ENCODE measurements at places on chromosomes 7 and 10. TPM values are rescaled to one million over a fixed set of nuclear protein-coding genes. Genes with fewer than 3 reads are reported as not detected.

GRCh38 chr7:99054781-99055180 lies 89.1 kb downstream of the SMURF1 start:
- no peak for DNase-seq

- no peak for DNase-seq
Observed at GRCh38 chr10:129742742-129743550, 221.1 kb downstream of the EBF3 start.

DNA sequence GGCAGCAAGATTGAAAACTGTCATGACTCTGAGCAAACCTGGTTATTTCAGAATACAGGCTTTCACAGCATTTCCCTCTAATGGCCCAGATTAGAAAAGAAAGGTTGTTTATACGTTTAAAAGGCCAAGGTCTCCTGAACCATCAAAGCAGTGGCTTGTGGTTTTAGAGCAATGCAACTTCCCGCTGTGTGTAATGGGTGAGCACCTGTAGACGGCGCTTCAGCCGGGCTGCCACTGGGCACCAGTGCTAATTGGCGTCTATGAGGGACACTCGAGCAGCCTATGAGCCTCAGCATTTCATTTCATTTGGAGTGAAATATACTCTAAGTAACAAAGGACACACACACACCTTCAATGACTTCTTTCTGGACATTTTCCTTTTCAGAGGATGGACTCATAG lies 671.0 kb upstream of the FZD8 start:
- DNase-seq, result no peak

- no peak for DNase-seq
Observed at GRCh38 chr7:44988701-44989100, 9.9 kb upstream of the MYO1G start.

DNA sequence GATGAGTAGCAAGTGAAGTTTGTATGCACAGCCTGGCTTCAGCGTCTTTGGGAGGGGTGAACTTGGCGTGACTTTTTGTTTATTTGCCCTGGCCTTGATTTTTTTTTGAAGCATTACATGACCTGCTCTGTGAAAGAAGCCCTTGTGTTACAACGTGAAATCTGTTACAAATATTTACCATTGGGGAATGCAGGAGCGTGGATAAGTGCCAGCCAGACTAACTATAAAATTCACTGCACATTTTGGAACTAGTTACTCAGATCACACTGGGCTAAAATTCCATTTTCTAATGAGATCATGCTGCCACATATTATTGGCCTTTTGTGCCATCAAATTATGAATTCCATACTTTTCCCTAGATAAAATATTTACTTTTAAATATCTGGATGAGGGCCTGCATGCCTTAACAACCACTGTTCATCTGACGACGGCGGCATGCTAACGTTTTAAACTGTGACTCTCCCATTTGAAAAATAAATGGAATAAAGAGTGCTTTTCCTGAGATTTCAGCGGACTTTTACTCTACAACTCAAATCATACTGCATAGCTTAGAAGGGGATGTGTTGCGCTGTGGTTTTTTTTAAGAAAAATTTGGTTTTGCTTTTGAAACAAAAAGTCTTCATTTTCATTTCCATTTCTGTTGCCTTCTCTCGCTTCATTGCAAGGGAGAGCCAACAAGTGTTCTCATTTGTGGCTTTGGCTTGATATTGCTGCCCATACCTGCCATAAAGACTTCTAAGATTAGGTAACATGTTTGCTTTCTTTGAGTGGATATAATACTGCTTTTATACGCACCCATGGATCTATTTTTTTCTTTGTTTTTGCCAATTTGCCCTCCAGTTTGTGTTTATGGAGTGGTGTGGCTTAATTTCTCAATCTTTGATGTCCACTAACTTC lies 352.2 kb downstream of the TFEC start:
- no peak for DNase-seq

- DNase-seq, result no peak
Observed at GRCh38 chr7:111175908-111176441, 85.0 kb downstream of the LRRN3 start.

GRCh38 chr7:106012935-106013439 lies 49.9 kb downstream of the CDHR3 start:
- no peak for DNase-seq

DNA sequence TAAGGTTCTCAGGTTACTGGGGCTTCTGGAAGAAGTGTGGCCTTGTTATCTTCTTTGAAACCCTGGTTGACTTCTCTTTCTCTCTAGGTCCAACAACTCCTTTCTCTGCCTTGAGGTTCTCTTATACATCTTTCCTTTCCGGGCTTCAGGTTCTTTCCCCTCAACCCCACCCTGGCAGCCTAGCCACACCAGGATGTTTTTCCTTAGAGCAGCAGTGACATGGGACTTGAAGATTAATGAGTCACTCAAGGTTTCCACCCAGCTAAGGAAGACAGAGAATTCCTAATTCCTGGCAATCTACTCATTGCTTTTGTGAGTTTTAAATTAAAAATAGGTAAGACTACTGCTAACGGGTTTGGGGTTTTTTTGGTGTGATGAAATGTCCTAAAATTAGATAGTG lies 121.8 kb upstream of the HPS1 start:
- DNase-seq, result no peak

GRCh38 chr10:119406601-119407253 lies 135.8 kb downstream of the RGS10 start:
- DNase-seq, result no peak

DNA sequence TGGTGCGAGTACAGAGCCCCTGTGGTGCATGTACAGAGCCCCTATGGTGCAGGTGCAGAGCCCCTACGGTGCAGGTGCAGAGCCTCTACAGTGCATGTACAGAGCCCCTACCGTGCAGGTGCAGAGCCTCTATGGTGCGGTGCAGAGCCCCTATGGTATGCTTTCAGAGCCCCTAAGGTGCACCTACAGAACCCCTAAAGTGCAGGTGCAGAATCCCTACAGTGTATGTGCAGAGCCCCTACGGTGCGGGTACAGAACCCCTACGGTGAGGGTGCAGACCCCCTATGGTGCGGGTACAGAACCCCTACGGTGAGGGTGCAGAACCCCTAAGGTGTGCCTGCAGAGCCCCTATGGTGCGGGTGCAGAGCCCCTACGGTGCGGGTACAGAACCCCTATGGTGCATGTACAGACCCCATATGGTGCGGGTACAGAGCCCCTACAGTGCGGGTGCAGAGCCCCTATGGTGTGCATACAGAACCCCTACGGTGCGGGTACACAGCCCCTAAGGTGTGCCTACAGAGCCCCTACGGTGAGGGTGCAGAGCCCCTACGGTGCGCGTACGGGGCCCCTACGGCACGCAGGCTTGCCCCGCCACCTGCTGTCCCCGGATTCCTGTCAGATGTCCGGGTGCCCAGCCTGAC lies 53.5 kb downstream of the MGMT start:
- DNase-seq, result no peak

The NRCAM gene
- polyA plus RNA-seq, result 0.44 TPM

The PRSS1 gene
- not detected for polyA plus RNA-seq

The OR2A42 gene
- polyA plus RNA-seq, result 0.01 TPM

The DPP6 gene
- 0.09 TPM for polyA plus RNA-seq

Measured in heart right ventricle (tissue), 16 donors.